ENCODE measurements at places on chromosomes 1 and 21. TPM values are rescaled to one million over a fixed set of nuclear protein-coding genes. Genes with fewer than 3 reads are reported as not detected.
A peak's percentile ranks its signal among the peaks of the same experiment; 100 is the strongest.

The SLC9C2 gene
- total RNA-seq: not detected

The EFNA1 gene
- 0.32 TPM for total RNA-seq

The TMPRSS3 gene
- total RNA-seq: 11.5 TPM

The NR5A2 gene
- not detected for total RNA-seq

The CFAP141 gene
- total RNA-seq: not detected

The IFI44L gene
- total RNA-seq: 79.7 TPM

The CHD1L gene
- 54.8 TPM for total RNA-seq

The CLEC20A gene
- not detected for total RNA-seq

The C8B gene
- total RNA-seq: not detected

The FCRL6 gene
- total RNA-seq: not detected

The PRKAA2 gene
- not detected for total RNA-seq

The RBP7 gene
- not detected for total RNA-seq

DNA sequence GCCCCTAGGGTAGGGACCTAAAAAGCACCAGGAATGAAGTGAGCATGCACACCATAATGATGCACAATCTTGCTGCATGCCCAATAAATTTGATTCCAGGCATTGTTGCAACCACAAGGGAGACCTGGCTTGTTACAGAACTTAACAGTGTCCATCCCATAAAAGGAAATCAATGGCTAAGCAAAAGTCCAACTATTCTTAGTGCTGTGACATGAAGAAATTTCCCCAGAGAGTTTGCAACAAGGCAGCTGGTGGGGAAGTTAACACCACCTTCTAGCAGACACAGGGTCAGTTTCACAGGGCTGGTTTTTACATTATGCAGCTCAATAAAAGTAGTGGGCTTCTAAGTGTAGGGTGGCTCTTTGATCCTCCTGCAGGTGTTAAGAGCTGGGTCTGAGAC, 221.1 kb downstream of the KCNJ6 start:
- DNase-seq: no peak

GRCh38 chr1:56403321-56403720, 176.0 kb downstream of the PLPP3 start:
- DNase-seq: no peak

- no peak for DNase-seq
Measured at GRCh38 chr1:166258017-166258416, 91.2 kb upstream of the FAM78B start.

DNA sequence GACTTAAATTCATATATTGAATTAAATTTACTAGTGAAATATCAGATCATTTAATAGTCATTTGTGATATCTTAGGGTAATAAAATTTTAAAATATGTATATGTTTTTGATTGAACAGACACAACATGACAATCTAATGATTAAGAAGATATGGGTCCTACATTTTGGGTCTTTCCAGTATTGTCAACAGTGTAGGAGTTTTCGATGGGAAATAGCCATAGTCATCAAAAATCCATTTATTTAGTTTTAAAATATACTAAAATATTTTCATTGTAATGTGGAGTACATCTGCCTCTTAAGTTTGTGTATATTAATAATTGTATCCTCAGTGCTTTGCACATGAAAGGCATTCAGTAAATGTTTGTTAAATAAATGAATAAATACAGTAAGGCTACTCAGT, 14.0 kb downstream of the TRMT13 start:
- DNase-seq: no peak

GRCh38 chr1:178344513-178345091, 152.2 kb downstream of the CLEC20A start:
- DNase-seq: no peak

GRCh38 chr1:228093050-228093906, 9.8 kb downstream of the C1orf35 start:
- no peak for DNase-seq

DNA sequence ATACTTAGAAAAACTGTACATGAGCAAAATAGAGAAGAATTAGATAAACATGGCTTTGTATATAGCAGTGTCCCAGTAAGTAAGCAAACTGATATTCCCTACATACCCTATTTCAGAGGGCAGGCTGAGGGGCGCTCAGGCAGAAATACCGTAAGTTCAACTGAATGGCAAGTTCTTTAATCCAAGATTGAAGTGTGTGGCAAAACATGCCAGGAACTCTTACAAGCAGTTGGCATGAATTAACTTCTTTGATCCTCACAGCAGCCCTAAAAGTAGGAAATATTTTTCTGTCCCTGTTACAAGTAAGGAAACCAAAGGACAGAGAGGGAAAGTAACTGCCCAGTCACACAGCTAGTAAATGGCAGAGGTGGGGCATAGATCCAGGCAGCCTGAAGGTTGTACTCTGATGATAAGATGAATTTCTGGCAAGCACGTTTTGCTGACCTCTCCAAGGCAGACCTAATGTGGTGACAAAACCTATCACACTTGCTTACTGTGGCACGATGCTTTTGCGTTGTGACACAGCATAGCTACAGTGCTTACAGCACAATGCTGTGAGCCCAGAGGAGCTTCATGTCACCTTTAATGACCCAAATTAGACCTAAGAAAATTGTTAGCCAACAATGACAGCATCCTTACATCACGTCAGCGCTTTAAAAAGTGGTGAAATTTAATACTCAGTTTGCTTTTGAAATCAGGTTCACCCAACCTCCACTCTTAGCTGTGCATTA, 35.0 kb upstream of the THEM4 start:
- DNase-seq: no peak

- no peak for DNase-seq
Measured at GRCh38 chr1:85943526-85943925, 213.0 kb downstream of the COL24A1 start.

DNA sequence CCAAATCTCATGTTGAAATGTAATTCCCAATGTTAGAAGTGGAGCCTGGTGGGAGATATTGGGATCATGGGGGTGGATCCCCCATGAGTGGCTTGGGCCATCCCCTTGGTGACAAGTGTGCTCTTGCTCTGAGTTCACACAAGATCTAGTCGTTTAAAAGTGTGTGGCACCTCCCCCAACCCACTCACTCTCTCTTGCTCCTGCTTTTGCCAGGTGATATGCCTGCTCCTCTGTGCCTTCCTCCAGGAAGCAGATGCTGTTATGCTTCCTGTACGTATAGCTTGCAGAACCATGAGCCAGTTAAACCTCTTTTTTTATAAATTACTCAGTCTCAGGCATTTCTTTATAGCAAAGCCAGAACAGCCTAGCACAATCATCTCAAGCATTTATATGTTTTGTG, 23.0 kb upstream of the HSPA13 start:
- no peak for DNase-seq

- no peak for DNase-seq
Measured at GRCh38 chr1:186768906-186769305, 59.8 kb upstream of the PLA2G4A start.

- DNase-seq: no peak
Measured at GRCh38 chr1:72623299-72623708, 341.0 kb upstream of the NEGR1 start.

DNA sequence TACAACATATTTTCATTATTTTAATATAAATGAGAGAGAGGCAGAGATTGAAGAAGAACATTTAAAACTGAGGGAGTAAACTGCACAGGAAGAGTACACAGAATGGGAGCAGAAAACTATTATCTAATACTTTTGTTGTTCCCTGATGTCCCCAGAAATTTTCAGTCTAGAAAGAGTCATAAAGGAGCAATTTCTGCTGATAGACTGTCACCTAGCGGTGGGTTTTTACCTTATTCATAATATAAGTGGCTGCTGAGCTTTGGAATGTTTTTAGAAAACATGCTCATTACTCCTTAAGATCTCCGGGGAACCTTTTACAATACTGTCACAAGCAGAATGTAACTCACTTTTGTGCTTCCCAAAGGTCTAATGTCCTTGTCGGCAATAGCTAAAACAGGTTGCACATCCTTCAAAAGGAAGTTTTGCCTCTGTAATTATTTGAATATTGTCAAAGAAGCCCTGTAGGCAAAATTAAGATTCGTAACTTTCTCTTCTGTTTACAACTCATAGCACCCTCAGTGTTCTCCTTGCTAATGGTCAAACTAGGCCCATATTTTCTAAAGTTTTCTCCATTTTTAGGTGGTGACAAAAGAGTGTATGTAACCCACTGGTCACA, 4.9 kb upstream of the NPL start:
- DNase-seq: peak; percentile 26

- DNase-seq: no peak
Measured at GRCh38 chr1:34362949-34363348, 186.2 kb downstream of the C1orf94 start.

- peak; percentile 37 for DNase-seq
Measured at GRCh38 chr21:43352568-43353281, 74.2 kb downstream of the SIK1 start.

DNA sequence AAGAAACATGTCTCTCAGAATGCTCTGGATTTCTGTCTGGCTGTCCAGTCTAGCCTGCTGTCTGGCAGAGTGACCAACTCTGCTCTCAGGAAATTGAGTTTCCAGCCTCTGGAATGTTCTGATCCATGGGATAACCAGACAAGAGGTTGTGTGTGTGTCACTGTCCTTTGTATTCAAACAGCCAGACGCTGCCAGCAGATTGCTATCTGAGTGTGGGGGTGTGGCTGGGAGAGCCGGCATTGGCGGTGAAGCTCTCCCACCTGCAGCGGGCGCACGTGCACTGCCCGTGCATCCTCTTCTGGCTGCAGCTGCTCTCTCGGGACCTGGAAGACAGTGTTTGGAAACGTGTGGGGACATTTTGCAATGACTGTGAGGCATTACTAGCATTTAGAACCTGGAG, 26.1 kb downstream of the PKP1 start:
- DNase-seq: peak; percentile 42

GRCh38 chr1:117540532-117540931, 65.3 kb upstream of the TENT5C start:
- DNase-seq: peak; percentile 61

- no peak for DNase-seq
Measured at GRCh38 chr1:71492298-71493041, 411.6 kb upstream of the ZRANB2 start.

- DNase-seq: no peak
Measured at GRCh38 chr1:198734323-198735008, 95.6 kb downstream of the PTPRC start.

DNA sequence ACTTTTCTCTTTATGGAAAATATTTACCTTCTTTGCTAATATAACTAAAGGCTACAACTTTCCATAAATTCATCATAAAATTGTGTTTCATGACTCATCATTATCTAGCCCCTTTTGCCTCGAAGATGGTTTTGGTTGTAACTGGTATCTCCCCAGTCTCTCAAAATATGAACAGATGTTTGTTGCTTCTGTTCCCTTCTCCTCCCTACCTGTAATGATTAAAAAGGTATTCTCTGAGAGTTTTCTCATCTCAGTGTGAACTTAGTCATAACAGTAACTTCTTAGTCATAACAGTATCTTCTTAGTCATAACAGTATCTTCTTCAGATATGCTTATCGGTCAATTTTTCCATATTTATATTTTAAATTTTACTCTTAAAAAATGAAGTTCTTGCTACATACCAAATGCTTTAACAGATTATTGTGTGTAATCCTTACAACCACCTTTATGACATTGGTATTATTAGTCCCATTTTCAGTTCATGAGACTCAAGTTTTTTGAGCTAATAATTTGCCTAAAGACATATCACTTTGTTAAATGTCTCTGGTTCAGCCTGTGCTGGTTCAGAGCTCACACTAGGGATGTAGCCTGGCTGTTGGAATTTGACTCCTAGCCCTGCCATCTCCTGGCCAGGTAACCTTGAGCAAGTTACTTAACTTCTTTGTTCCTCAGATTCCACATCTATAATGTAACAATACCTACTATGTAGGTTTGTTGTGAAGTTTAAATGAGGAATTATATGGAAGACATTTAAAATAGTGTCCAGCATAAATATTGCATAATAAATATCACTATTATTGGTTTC, 32.6 kb downstream of the ATP1B1 start:
- no peak for DNase-seq

- no peak for DNase-seq
Measured at GRCh38 chr1:217946511-217946910, 315.4 kb downstream of the SPATA17 start.

DNA sequence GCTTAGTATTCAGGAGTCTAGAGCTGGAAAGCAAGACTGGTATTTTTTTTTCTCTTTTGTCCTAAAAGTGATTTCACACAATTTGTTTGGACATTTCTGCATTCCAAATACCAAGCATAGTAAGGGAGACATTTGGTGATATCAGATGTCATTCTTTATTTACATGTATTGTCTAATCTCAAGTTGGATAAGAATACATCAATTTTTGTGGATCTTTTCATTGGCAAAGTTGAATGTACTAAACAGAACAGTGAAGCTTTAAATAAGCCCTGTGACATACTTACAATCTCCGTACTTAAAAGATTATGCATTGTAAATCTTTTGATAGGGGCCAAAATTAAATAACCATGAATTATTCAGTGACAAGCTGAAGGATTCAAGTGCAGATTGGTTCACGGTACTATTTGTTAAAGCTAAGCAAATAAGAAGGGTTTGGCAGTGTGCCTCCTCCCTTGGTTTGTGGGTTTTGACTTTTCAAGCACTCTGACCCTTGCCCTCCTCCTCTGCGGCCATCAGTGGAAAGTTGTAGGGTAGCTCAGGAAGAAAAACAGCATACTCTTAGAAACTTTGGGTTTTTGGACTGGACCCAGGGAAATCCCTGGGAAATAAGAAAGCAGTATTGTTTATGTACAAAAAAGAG, 663.7 kb downstream of the ADGRL2 start:
- DNase-seq: no peak

- DNase-seq: no peak
Measured at GRCh38 chr1:224517171-224517570, 82.6 kb upstream of the WDR26 start.

- DNase-seq: no peak
Measured at GRCh38 chr1:7929637-7930036, 11.0 kb downstream of the TNFRSF9 start.

DNA sequence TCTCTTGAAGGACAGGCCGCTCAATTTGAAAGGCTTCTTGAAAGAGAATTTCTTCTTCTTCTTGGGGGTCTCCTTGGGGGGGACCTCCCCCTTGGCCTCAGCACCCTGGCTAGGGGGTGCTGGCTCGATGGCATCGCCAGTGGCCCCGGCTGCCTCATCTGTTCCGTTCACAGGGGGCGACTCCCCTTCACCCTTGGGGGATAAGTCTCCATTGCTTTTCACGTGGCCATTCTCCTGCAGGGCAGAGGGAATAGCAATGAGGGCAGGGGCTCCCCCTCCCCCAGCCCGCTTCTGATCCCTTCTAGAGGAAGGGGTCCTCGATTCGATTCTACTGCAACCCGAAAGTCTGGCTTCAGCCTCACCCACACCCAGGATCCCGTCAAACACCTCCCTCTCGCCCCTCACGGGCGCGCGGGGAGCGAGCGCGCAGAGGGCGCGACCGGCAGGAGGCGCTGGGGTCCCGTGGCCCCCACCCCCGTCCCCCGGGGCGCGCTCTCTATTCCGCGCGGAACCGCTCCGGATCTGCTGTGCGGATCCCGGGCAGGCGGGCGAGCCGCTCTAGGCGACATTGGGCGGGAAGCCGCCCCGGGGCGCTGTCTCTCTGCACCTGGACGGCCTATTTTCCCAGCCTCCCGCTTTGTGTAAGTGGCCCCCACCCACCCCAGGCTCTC, 1.0 kb downstream of the MARCKSL1 start:
- DNase-seq: peak; percentile 57

All from activated naive CD4-positive, alpha-beta T cell treated with anti-CD3 and anti-CD28 coated beads for 36 hours (primary cell).